Activated CD4-positive, alpha-beta T cell treated with anti-CD3 and anti-CD28 coated beads, Interleukin-2, Interleukin-4, amounts not matched to agents 100 ng/mL and 50 ng/mL, durations not matched to agents 16 hours and 8 hours (primary cell): ENCODE measurements at places on chromosomes 16 and 17.

- no peak for DNase-seq
These were observed 692 bp upstream of the SOCS1 start for GRCh38 chr16:11256661-11257130.

- peak; percentile 72 for DNase-seq
These were observed 49.4 kb upstream of the GSG1L start for GRCh38 chr16:28112908-28113307.

DNA sequence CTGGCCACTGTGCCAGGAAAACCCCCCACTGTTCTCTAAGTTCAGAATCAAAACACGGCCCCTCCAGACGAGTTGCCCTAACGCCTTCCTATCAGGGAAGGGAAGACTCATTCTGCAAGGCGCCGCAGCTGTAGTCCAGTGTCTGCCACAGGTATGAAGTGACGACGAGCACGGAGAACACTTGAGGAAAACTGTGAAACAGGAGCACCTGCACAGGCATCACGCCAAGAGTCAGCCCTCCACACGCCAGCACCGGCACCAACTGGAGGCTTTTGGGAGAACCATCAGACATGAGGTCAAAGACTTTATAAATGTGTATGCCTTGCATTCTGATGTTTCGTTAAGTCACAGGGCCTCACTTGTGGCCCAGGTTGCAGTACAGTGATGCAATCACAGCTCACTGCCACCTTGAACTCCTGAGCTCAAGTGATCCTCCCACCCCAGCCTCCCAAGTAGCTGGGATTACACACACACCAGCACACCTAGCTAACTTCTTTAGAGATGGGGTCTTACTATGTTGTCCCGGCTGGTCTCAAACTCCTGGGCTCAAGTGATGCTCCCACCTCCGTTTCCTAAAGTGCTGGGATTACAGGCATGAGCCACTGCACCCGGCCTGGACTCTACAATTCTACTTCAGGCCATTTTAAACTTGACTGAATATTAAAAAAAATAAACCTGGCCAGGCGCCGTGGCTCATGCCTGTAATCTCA is 22.9 kb downstream of the KLHDC4 start:
- no peak for DNase-seq

GRCh38 chr16:22264786-22265185 is 32.4 kb upstream of the POLR3E start:
- no peak for DNase-seq

DNA sequence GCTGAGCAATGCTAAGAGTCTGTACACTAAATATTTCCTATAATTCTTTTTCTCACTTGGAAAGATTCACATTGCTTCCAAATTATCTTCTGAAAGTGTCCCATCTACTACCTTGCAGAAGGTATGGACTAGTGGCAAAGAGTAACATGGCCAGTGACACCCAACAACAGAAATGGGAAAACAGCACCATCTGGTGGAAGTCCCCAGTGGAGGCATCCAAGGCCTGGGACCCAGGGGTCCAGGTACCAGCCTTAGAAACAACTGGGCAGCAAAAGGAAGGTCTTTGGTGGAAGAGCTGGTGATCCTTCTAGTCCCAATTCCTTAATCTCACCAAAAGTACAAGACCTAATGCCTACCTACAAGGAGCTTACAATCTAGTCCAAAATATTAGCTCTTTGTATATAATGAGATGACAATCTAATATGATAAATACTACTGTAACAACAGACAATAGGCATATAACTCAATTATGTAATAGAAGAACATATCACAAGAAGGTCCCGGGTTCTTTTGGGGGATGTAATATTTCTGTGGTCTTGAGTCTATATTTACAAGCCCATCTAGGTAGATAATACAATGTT is 55.3 kb downstream of the SKAP1 start:
- peak; percentile 25 for DNase-seq

DNA sequence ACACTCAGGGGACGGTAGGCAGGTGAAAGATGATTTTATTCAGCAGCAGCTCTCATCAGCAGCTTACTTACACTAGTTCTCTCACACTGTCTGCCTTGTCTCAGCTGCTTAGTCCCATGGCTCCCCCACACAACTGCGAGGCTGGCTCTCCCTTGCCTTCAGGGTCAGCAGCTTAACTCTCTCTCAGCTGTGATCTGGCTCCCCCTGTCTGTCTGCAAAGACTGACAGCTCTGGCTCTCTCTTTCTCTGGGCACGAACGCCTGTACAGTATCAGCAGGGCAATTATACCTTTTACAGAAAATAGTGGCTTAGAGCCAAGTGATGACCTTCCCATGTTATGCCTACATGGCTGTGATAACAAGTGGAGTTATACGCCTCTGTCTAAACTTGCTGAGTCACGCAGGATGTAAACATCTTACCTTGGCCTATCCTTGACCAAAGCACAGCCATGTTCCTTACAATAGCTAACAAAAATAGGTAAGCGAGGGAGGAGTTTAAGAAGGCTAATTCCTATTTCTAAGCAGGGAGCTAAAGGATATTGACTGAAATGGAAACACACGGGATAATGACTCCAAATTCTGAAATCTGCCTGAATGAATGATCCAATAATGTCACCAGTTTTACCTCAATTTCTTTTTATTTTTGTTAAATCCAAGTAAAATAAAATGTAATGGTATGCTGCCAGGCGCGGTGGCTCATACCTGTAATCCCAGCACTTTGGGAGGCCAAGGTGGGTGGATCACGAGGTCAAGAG is 1.1 kb upstream of the NDUFAB1 start:
- DNase-seq: peak; percentile 24
